ENCODE measurements at places on chromosomes 1 and 21.

- no peak for DNase-seq
Measured at GRCh38 chr1:107952989-107953388, 12.0 kb downstream of the VAV3 start.

DNA sequence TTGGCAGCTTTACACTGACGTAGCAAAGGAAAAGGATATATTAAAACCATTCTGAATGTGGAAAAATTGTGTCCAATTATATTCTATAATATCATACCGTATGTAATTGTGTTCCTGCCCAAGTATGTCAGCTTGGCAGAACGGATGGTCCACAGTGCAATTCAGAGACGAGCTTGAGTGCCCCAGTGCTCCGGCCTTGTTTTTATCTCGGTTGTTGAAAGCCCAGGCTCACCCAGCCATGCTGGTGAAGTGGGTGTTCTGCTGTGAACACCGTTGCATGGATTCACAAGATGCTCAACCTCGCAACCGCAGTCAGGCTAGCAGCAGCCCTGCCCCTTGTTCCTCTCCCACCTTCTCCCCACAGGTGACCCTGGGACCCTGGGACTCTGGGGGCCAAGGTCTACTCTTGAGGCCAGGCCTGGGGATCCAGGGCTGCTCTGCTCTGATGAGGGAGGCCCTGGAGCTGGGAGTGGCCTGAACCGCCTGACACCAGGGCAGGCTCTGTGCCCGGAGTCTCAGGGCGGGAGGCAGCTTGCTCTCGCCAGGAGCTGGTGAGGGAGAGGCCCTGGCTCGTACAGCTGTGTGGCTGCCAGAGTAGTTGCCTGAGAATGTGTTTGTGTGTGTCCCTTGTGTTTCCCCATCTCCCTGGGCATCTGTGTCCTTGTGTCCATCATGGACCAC is 11.2 kb downstream of the PTPRF start:
- DNase-seq: no peak

- no peak for DNase-seq
Measured at GRCh38 chr1:163036671-163037070, 32.5 kb upstream of the RGS4 start.

- DNase-seq: no peak
Measured at GRCh38 chr1:161137881-161138280, 5.4 kb upstream of the DEDD start.

DNA sequence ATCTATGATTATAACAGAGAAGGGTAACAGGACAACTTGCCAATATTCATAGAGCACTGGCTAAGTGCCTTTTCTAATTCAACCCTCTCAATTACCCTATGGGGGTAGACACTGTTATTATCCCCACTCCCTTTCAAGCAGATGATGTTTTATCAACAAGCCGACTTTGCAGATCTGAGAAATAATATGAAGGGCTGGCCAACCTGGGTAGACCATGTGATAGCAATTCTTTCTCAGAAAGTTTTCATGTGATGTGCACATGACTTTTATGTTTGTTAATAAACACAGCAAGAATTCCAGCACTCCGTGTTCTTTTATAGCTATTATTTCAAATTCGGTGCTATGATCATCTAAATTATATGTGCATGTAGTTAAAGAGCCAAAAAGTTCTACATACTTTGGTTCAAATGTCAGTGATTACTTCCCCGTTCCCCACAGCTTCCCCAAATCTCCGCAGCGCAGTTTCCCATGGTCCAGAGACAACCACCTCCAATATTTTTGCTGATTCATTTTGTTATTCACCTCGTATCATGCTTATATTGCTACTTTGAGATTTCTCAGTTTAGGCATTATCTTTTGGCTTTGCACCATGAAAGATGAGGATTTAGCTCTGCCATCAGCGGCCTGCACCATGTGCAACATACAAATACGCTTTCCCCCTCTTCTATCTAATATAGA is 96.7 kb upstream of the GADD45A start:
- no peak for DNase-seq

DNA sequence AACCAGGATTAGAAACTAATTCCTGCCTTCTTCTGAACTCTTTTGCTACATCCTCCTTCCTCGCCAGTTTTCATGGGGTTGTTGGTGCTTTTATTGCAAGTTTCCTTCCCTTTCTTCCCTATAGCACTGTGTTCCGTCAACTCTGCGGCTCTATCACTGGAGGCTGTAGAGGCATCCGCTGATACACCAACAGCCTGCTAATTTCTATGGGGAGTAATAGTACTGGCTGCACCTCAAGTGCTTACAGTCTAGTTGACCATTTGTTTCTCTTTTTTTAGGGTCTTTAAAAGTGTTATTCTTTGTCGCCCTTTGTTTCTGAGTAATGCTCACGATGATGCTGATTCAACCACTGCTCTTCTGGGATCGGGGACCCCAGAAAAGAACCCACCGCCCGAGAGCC is 746 bp downstream of the MIS18A start:
- no peak for DNase-seq

GRCh38 chr1:27428316-27429028 is 36.0 kb downstream of the GPR3 start:
- DNase-seq: no peak

- DNase-seq: no peak
Measured at GRCh38 chr21:39852726-39853500, 14.3 kb upstream of the PCP4 start.

DNA sequence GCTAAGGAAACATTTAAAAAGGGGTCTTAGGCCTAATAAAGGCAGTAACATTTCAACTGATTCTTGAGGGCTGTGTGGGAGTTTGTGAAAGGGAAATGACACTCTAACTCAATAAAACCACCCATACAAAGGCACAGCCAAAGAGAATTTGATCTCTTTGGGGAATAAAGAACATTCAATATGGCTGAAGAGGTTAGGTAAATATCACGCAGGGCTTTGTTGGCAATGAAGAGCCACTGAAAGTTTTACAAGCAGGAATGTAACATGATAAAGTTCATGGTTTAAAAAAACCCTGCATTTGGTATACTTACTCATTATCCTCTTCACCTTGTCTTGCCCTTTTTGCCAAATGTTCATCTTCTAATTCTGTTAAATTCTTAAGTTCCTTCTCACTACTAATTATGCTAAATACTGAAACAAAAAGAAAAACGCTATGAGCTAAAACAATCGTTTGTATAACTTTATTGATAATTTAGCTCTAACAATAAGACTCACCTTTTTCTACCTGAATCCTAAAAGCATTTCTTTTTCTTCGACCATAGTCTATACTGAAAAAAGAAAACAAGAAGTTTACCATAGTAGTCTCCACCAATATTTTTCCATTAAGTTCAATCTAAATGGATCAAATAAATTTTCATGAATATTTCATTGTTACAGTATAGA is 12.5 kb downstream of the NVL start:
- DNase-seq: no peak

DNA sequence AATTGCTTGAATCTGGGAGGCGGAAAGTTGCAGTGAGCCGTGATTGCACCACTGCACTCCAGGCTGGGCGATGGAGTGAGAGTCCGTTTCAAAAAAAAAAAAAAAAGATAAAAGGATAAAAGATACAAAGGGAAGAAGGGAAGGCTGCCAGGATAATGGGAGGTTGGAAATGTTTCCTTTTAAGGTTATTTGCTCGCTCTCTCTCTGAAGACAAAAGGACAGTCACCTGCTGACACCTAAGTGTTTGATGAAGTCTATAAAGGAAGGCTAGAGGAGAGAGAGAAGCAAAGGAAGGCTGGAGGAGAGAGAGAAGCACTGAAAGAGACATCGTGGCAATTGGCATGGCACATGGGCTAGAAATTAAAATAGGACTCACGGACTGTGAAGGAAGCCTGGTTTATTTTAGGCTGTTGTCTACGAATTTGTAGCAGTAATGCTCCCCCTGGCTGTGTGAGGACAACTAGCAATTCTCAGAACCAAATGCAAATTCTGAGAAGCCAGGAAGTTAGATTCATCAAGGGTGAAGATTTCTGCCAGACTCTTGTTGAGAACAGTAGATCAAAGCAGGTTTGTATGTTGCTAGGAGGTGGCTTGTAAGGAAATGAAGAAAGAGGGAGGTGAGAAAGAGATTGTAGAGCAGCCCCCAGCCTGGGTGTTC is 154.2 kb downstream of the ZP4 start:
- DNase-seq: no peak

DNA sequence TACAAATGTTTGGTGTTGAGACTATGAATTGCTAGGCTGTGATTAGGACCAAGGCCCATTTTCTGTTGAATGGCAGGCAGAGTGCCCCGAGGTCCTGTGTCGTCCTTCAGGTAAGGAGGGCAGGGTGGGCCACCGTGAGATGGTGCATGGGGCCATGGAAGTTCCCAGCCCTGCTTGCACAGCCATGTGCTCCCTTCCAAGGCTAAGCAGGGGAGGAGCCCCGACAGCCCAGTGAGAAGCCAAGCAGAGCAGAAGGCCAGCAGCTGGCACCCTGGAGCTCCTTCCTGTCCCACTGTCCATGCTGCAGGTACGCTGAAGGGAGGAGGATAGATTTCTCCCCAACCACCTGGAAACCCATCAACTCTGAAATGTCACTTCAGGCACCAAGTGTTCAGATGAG is 8.2 kb upstream of the NUAK2 start:
- DNase-seq: no peak

DNA sequence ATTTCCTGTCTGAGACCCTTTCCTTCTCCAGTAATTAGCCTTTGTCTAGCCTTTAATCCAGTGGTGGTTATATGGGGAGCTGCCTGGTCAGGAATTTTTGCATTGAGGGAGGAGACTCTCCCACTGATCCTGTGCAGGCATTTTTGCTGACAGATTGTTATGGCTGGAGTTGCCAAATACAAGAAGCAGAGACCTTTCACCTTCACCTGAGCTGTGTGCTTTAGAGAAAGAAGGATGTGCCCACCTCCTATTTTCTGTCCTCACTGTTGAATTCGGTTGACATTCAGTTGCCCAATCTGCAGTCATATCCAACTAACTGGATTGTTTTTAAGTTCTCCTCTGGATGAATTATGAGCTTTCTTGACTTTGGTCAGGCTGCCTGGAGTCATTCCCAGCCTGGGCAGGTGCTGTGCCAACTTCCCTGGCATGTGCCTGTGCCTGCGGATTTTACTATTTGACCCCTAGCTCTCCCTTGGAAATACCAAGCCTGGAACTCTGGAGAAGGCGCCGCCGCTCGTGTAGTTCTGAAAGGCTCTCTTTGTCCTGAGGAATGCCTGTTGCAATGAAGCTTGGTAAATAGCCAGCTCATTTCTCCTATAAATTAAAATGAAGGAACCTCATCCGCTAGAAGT is 143.9 kb downstream of the NOS1AP start:
- no peak for DNase-seq

- DNase-seq: no peak
Measured at GRCh38 chr1:109636201-109636952, 16.7 kb downstream of the AMPD2 start.

Data from NCI-H1048 (cell line).